Stimulated activated CD8-positive, alpha-beta memory T cell treated with anti-CD3 and anti-CD28 coated beads, Interleukin-2, amount 100 ng/mL, for 48 hours (primary cell): ENCODE measurements at places on chromosomes 4 and X.

DNA sequence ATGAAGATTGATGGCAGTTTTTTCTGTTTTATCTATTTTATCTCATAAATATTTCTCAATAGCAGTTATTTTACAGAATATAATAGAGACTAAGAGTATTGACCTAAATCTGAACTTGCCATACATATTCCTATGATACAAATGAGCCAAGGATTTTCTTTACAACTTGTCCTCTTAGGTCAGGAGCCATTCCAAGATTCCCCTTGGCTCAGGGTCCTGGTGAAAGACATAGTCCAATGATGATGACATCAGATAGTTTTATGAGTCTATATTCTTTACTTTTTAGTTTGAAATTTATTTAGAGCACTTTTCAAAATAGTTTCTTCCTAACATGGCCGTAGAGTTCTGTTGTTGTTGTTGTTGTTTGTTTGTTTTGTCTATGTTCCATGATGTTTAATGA lies 869.1 kb upstream of the GRID2 start:
- no peak for DNase-seq

DNA sequence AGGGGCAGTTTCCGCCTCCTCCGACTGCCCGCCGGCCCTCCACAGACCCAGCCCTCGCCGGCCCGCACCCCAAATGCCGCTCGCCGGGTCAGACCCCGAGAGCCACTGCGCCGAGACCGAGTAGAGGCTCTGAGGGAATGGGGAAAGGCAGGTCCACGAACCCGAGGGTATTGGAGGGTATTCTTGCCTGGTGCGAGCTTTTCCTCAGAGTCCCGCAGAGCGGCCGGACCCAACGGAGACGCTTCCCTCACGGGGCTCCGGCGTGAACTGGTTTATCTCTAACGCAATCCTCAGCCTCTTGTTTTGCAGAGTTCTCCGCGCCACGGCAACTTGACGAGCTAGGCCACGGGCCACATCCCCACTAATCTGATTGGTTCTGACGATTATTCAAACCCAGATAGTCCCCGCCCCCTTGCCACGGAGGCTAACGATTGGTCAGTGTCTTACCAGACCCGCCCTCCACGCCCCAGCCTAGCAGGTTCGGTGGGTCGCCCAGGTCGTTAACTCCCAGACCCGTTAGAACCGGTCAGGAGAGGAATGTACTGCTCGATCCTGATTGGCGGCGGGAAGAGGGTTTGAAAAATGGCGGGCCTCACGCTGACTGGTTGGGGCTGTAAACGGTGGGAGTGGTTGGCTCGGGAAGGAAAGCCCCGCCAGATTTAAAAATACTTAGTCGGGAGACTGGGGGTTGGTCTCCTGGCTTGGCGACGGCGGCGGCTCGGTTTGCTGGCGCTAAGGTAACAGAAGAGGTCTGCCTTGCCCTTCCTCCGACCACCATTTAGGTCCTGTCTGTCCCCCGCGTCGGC lies at the start of gene HMGB2:
HMGB2 (minus strand) TSS at position 274 of the 806 bp plus-strand sequence. CDS start 709 bp downstream, outside the sequence.
- peak; percentile 99 for DNase-seq

DNA sequence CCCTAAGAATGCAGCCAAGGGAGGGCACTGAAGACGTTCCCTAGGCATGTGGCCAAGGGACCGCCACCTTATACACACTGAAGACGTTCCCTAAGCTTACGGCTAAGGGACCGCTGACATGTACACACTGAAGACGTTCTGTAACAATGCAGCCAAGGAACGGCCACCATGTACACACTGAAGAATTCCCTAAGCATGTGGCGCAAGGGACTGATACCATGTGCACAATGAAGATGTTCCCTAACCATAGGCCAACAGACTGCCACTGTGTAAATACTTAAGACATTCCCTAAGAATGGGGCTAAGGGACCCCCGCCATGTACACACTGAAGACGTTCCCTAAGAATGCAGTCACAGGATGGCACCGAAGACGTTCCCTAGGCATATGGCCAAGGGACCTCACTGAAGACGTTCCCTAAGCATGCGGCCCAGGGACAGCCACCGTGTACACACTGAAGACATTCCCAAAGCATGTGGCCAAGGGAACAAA lies 36.1 kb downstream of the DHRSX start:
- DNase-seq: no peak

GRCh38 chrX:10471418-10471817 lies 149.0 kb downstream of the MID1 start:
- no peak for DNase-seq

GRCh38 chr4:3700736-3701135 lies 65.4 kb upstream of the ADRA2C start:
- no peak for DNase-seq

- DNase-seq: peak; percentile 59
Observed at GRCh38 chr4:38131371-38132091, 171.3 kb downstream of the PTTG2 start.

GRCh38 chr4:128823025-128823661 lies 13.6 kb downstream of the JADE1 start:
- no peak for DNase-seq

- no peak for DNase-seq
Observed at GRCh38 chrX:80138938-80139337, 124.4 kb downstream of the TBX22 start.

GRCh38 chrX:16993791-16994318 lies 47.4 kb downstream of the REPS2 start:
- DNase-seq: no peak

DNA sequence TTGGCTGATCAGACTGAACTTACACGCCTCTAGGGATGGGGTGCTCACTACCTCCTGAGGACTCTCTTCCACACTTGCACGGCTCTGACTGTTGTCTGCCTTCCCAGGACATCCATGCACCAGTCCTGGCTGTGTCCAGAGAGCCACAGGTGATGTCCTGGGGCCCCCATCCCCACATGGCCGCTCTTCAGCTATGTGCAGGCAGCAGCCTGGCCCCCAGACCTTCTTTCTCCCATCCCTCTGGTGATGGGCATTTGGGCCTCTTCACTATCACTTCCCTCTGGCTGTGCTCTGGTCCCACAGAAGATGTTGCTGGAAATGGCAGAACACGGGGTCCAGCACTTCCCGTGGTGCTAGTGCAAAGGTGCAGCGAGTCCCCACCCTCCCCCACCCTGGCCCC lies 40.9 kb upstream of the HMX1 start:
- no peak for DNase-seq

DNA sequence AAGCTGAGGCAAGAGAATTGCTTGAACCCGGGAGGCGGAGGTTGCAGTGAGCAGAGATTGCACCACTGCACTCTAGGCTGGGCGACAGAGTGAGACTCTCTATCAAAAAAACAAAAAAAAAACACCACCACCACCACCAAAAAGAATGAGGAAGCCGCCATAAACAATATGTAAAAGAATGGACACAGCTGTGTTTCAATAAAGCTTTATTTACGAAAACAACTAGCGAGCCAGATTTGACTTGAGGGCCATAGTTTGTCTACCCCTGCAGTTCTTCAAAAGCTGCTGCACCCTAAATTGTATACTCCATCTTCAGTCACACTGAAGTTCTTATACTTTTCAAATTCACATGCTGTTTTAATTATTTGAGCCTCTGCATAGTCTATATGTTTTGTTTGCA lies 306.5 kb upstream of the KLF3 start:
- no peak for DNase-seq

- DNase-seq: no peak
Observed at GRCh38 chr4:160450876-160451275, 1348.0 kb downstream of the RAPGEF2 start.

GRCh38 chrX:12443534-12444098 lies 305.3 kb downstream of the FRMPD4 start:
- no peak for DNase-seq

GRCh38 chrX:9586992-9587392 lies 122.1 kb downstream of the TBL1X start:
- DNase-seq: no peak

DNA sequence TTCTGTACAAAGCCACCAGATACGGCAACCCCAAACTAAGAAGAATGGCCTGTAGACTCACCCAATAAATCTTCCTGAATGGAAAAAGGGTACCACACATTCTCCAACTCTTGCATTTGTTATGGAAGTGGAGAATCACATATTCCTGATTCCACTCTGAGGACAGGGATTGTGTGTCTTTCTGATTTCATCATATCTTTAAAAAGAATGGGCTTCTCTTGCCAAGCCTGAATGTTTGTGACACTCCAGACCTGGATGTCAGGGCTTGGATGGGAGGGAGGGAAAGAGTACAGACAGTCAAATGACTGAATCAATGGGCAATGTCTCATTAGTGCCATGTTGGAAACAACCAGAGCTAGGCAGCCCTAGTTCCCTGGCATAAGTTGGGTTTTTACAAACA lies 77.4 kb downstream of the PLAC1 start:
- no peak for DNase-seq

DNA sequence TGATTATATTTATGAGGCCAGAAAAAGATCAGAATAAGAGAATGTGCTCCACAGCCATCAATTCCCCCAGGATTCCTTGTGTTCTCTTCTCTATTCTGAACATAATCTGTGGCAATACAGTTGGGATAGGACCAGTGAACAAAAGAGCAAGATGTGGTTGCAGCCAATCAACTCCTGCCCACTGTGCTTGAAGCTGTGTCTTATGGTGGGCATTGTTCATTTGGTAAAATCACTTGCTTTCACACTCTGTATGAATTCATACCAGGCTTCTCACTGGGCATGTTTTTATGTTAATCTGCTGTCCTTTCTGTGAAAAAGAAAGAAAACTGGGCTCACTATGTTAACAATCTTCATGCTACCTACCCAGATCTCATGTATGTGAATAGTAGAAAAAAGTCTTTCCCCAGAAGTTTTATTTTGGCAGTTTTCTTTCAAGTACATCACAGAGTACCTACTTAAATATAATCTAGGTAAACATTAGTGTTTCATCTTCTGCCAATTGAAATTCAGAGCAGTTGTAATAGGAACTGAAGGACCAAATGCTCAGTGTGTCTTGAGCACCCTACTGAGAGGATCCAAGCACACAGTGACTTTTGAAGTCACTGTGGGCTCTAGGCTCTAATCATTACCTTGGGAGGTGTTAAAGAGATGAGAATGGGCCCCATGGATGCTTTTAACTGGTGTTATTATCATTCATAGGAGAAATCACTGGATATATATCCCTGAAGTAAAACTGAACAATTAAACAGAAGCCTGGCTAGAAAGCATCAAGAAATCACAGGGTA lies 429.2 kb upstream of the TRAM1L1 start:
- DNase-seq: no peak

GRCh38 chr4:65645185-65645584 lies 25.1 kb downstream of the EPHA5 start:
- no peak for DNase-seq

DNA sequence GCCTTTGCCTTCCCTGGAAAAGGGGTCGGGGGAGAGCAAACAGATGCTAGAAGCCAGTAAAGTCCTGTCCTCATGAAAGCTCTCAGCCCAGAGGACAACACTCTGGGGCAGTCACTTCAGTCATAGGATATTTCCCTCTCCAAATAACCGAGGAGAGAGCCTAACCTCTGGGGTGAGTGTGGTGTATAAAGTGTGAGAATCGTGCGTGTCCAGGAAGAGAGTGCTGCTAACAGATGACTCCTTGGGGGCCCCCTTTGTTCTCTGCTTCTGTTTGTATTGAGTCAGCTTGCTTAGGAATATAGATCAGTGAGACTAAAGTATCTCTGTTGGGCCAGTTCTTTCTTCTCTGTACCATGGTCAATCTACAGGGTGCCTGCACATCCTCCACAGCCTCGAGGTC lies 247.2 kb downstream of the PALLD start:
- DNase-seq: no peak

DNA sequence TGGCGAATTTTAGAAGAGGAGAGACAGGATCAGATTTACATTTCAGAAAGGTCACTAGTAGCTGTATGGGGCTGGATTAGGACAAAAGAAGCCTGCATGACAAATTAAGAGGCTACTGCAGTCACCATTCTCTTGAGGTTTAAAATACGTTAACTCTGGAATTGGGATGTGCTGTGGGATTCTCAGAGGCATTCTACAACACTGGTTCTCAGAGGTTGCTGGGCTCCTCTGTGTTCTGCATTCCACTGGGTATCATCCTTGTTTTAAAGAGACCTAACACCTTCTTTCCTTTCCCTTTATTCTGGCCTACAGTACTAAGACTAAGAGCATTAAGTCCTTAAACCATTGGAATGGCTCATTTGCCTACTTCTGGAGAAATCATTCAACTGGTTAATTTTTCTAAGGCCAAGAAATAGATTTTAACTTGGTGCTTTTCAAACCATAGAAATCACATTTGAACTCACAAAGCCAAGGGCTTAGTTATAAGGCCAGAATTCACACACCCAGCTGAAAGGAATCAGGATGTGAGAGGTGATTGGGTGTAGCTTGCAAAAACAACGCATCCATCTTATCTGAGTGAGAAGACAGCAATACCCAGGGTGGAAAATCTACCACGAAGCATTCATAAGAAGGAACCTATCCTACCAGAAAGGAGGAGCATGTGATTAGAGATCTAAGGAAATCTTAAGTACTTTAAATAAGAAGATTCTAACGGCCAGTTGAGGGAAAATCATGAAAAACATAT lies 116.6 kb downstream of the SHISA3 start:
- DNase-seq: no peak

DNA sequence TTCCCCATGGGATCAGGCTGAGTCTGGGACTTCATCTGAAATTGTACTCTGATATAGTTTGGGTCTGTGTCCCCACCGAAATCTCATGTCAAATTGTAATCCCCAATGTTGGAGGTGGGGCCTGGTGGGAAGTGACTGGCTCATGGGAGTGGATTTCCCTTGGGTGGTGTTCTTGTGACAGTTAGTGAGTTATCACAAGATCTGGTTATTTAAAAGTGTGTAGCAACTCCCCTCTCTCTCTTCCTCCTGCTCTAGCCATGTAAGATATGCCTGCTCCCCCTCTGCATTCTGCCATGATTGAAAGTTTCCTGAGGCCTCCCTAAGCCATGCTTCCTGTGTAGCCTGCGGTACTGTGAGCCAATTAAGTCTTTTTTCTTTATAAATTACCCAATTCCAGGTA lies 61.0 kb downstream of the RASGEF1B start:
- DNase-seq: no peak

DNA sequence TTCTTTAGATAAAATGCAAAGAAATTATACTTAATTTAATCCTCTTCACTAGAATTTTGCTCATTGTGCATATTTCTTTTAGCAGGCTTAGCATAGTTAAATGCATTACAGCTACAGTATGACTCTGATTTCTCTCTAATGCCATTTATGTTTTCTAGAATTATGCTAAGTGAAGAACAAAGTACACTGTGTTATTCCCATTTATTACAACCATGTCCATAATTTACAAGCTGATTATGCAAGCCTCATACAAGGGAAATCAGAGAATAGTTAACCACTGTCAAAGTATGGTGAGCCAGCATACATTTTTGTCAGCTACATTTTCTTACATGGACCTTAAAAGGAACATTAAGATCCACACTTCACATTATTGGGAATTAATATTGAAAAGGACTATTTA lies 99.1 kb downstream of the MAB21L2 start:
- no peak for DNase-seq

- no peak for DNase-seq
Observed at GRCh38 chrX:52262195-52262546, 77.5 kb downstream of the MAGED4 start.
